ENCODE measurements at places on chromosomes 2 and 18. TPM values are rescaled to one million over a fixed set of nuclear protein-coding genes. Genes with fewer than 3 reads are reported as not detected.
A peak's percentile ranks its signal among the peaks of the same experiment; 100 is the strongest.

DNA sequence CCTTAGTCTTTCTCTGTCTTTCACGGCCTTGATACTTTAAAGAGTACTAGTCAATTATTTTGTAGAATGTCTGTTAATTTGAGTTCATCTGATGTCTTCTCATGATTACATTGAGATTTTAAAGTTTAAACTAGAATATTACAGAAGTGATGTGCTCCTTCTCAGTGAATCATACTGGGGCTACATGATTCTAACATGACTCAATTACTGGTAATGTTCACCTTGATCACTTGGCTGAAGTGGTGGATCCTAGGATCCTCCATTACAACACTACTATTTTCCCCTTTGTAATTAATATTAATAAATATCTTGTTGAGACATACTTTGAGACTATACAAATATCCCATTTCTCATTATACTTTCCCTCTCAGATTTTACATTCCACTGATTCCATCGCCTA, 148.5 kb downstream of the CAMKMT start:
- no peak for DNase-seq

DNA sequence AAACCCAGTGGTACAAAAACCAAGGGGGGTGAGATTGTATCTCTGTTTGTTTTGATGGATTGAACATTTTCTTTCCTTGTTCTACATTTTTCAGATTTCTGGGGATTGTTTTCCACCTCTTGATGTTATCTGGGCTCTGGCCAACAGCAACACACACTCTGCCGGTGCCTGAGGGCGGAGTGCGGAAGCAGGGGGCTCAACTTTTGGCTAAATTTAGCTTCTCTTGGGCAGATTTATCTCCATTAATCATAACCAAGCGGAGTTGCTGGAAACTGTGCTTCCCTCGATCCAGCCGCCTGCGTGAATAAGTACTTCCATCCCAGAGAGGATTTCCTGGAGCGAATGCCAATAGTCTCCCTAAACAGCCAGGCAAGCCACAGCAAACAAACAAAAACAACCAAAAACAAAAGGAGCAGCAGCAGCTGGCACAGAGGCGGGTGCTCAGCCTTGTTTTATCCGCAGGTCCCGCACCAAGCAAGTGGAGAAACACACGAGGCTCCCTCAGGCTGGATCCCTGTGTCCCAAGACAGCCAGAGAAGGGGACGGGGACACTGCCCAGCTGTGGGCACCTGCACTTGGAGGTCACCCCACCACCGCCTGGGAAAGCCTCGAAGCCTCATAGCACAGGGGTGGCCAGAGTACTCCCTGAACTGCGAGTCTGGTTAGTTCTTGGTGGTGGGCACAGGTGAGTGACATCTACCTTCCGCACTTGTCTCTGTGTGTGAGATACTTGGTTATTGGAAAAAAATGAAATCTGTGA, 143.4 kb downstream of the NDUFA10 start:
- DNase-seq: no peak

- DNase-seq: no peak
Measured at GRCh38 chr2:60336442-60337141, 216.9 kb downstream of the BCL11A start.

GRCh38 chr18:21458788-21459187, 141.7 kb downstream of the ESCO1 start:
- no peak for DNase-seq

DNA sequence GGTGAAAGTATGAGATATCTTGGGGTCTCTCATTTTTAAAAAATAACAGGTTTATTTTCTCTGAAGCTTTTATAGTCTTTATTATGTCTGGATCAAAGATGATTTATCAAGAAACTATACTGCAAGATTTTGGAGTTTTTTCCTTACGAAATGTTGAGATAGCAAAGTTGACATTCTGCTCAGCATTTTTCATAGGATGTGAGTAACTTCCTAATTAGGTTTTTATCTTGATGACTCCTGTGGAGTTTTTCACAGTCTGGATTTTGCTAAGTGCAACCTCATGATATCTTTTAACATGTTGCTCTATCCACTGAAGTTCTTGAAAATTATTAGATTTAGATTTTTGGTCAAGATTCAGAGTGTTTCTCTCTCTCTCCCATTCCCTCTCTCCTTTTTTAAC, 17.8 kb downstream of the TCF7L1 start:
- DNase-seq: no peak

GRCh38 chr18:8742387-8743361, 37.3 kb downstream of the MTCL1 start:
- DNase-seq: no peak

The KCNJ3 gene
- total RNA-seq: 0.12 TPM

The C1QL2 gene
- not detected for total RNA-seq

DNA sequence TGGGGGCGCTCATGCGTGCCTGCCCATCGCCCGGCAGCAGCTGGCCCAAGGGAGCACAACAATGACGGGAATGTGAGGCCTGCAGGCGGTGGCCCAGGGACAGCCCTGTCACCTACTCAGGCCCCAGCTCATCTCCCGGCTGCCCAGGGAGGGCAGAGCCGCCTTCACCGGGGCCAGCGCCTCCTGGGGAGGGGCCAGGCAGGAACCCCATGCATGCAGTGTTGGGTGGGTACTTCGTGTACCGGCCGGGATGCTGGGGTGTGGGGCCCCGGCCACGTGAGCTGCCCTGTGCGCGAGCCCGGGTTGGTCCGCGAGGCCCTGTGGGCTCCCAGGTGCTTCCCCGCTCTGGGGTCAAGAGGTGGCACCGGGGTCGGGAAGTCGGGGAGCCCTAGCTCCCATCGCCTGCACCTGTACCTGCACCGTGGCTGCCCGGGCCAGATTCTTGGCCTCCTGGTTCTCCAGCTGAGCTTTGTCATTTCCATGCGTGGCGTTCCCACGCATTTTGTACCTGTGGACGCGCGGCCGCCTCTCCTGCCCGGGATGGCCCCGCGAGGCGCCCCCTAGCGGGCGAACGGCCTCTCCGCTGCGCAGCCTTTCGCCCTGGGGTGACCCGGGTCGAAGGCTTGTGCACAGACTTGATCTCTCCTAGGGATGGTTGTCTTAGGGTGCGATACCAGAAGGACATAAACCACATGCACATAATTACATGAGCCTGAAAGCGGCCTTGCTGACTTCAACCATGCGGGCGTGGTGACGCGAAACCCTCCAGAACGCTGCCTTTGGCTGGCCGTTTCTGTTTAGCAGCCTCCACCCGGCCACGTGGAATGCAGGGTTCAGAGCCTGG, 950 bp downstream of the KLHL30 start:
- DNase-seq: no peak

The ADRA2B gene
- total RNA-seq: 0.29 TPM

GRCh38 chr2:15038366-15039364, 406.1 kb downstream of the LRATD1 start:
- DNase-seq: no peak

DNA sequence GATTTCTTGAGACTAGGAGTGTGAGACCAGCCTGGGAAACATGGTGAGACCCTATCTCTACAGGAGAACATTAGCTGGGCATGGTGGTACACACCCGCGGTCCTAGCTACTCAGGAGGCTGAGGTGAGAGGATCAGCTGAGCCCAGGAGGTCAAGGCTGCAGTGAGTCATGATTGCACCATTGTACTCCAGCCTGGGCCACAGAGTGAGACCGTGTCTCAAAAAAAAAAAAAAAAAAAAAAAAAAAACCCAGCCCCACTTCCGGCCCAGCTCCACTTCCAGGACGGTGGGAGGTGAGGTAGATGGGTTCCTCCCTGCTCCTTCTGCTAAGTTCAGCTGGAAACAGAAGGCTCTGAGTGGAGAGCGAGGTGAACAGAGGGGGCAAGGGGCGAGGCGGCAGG, 41.4 kb upstream of the NFATC1 start:
- DNase-seq: no peak

DNA sequence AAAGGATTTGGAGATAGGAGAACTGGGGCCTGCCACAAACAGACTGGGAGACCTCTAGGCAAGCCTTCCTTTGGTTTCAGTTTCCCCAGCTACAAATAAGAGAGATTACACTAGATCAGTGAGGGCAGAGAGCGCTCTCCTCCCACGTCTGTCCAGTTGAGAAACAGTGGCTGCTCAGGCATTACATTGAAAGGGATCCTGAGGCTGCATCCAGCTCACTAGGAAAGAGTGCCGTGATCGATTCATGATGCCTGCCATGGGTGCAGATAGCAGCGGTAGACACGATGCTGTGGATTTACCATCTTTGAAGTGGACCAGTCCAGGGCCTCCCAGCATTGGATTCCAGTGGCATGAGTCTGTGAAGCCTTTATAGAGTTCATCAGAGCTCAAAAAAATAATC, 62.6 kb downstream of the EN1 start:
- DNase-seq: no peak

DNA sequence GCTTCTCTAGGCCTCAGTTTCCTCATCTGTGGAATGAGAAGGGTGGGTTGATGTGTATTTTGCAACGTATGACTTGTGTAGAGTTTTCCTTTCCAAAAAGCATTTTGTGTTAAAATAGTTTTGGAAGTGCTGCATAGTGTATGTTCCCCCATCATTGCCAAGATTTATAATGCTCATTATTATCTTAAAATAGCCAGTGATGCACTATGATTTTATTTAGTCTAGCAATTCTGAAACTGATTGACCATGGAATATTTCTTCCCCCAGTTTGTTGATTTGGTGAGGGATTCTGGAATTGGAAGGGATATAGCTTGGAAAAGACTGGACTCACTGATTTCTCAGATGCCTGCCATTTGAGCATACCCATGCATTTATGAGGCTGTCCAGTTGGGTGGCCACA, 130.6 kb downstream of the CCDC85A start:
- DNase-seq: no peak

- no peak for DNase-seq
Measured at GRCh38 chr2:198775737-198776136, 682.0 kb downstream of the SATB2 start.

DNA sequence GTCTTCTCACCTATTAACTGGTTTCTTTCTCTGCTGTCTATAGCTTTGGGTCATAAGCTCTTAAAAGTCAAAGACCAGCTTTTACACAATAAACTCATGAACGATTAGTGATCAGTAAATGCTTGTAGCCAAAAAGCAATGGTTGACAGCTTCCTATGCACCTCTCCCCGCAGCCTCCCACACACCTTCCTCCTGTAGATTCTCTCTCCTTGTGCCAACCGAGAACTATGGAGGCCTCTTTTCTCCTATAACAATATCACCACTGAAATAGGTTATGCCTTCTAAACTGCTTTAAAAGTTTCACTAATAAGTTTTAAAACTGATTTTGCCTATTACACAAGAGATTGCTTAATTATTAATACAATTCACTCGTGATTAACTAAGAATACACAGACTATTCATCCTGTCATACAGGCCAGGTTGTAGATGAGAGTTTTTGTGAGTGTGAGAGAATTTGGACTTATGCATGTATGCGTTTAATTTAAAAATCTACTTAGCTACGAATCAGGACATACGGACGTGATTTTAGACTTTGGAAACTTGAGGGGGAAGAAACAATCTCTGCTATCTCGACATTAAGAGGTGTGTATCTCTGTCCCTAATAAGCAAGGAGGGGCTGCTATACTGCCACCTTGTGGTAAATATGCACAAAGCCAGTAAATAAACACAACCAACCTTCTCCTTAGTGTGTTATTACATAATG, 229.1 kb upstream of the RBBP8 start:
- DNase-seq: no peak

DNA sequence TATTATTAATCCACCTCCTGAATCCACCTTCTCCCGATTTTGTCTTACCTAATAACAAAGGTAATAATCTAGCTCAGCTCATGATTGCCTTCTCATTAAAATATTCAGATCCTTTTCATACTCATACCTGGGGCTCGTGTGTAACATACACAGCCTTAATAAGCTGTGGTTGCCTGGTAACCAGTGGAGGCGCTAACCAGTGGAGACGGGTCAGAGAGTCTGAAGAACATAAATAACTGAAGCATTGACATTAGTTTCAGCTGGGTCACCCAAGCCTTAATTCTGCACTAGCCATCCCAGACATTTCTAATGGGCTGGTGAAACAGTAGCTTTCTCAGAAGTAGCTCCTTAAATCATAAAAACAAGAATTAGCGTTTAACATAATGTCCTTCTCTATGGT, 14.8 kb upstream of the DTNA start:
- no peak for DNase-seq

- no peak for DNase-seq
Measured at GRCh38 chr18:31718386-31718785, 34.0 kb upstream of the B4GALT6 start.

The EGR4 gene
- total RNA-seq: 0.07 TPM

The CRACDL gene
- total RNA-seq: 0.29 TPM

The PDE1A gene
- not detected for total RNA-seq

GRCh38 chr2:102977426-102978090, 215.7 kb downstream of the TMEM182 start:
- DNase-seq: no peak

The FRZB gene
- total RNA-seq: 0.07 TPM

- DNase-seq: no peak
Measured at GRCh38 chr2:184305105-184305504, 293.2 kb upstream of the ZNF804A start.

- DNase-seq: no peak
Measured at GRCh38 chr2:38375696-38376345, 1.3 kb downstream of the ATL2 start.

DNA sequence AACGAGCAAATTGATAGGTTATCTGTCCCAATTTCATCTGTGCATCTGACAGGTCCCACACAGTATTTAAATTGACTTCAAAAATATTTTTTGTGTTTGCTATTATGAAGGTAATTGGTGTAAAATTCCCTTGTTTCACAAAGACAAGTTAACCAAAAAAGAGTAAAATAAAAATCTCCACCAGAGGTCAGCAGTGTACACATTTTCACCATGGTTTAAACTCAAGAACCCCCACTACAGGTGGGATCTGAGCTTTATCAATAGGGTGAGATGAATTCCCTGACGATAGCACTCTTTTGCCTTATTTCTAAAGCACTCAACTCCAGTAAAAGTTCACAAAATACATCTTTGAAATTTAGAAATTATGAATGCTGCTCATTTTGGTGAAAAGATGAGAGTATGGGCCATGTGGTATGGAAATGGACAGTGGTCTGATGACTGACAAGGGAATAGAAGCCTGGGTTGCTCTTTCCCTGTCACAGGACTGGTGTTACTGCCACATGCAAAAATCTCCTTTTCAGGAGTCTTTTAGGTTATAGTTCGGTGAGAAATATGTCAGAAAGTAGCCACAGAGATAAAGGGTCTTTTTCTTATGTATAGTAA, 68.0 kb downstream of the SERPINB8 start:
- DNase-seq: peak; percentile 6

DNA sequence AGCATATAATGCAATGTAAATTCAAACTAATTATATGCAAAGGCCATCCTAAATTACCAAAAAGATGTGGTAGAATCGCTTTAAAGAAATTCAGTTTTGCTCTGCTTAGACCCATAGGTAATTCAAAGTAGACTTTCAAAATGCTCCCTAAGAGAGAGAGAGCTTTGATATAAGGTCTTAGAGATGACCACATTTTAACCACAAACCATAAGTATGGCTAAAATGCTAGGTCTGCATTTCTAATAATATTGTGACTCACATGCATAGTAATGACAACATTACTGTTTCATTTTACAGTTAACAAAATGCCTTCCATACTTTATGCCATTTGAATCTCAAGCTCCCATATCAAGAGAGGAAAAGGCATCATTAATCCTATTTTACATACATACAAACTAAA, 144.5 kb downstream of the RAD51AP2 start:
- DNase-seq: no peak
